ENCODE measurements at places on chromosomes 5 and 9.

GRCh38 chr5:53364061-53364460 is 116.4 kb upstream of the FST start:
- no peak for DNase-seq

- no peak for DNase-seq
These were observed 154.4 kb upstream of the ZNF462 start for GRCh38 chr9:106708475-106709146.

GRCh38 chr9:94017939-94018531 is 62.9 kb upstream of the BARX1 start:
- DNase-seq, result no peak

GRCh38 chr5:146894753-146895521 is 16.4 kb upstream of the PPP2R2B start:
- no peak for DNase-seq

DNA sequence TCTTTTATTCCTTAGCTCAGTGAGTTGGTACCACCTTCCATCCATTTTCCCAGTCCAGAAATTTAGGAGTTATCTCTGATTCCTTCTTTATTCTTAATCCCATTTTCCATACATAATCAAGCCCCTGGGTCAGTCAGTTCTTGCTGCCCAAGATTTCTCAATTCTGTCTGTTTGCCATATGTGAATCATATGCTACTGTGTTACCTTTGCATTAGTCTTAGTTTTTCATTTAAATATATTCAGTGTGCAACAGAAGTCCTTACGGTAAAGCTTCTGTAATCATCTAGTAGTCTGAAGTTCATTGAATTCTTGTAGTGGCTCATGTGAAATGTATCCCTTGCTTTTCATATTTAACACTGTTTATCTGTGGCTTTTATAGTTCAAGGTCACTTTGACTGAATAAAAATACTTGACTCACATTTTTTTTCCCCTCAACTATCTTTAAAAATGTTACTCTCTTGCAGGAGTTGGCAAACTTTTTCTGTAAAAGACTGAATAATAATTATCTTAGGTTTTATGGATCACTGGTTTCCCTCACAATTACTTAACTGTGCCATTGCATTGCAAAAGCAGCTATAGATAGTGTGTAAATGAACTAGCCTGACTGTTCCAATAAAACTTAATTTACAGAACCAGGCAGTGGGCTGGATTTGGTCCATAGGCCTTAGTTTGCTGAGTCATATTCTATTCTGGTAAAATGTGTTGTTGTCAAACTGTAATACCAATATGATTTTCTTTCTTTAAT is 6.9 kb downstream of the KIAA1958 start:
- DNase-seq, result no peak

DNA sequence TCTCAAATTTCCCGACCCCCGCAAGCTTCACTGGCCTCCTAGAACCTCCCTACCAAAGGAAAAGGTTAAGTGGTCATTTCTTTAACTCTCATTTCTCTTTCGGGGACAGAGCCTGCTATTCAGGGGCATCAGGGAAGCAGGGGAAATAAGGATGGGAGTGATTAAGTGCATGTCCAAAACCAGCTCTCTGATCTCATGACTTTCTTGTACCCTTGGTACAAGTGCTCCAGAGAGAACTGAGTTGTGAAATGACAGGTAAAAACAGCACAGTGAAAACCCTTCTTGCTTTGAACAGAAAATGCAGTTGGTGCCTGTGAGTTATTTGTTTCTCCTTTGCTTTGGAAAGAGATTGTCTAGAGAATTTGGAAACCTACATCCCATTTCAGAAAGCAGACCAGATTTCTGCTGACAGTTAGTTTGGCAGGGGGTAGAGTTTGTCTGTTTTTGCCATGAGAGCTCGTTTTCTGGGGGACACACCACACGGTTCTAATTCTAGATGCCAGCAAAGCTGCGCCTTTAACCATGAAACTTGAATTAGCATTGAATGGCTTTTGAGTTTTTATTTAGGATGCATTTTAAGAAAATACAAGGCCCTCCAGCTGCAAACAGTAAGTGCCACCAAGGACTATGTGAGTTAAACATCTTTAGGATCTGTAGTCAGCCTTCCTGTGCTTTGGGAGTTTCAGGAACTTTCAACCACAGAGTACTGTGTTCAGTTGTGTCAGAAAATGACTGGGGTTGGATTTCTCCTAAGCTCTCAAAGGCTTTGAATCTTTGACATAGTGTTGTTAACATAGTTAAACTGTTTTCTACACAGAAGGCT is 161.7 kb upstream of the LHFPL2 start:
- no peak for DNase-seq

GRCh38 chr5:43772764-43773477 is 169.9 kb downstream of the NNT start:
- DNase-seq, result no peak

DNA sequence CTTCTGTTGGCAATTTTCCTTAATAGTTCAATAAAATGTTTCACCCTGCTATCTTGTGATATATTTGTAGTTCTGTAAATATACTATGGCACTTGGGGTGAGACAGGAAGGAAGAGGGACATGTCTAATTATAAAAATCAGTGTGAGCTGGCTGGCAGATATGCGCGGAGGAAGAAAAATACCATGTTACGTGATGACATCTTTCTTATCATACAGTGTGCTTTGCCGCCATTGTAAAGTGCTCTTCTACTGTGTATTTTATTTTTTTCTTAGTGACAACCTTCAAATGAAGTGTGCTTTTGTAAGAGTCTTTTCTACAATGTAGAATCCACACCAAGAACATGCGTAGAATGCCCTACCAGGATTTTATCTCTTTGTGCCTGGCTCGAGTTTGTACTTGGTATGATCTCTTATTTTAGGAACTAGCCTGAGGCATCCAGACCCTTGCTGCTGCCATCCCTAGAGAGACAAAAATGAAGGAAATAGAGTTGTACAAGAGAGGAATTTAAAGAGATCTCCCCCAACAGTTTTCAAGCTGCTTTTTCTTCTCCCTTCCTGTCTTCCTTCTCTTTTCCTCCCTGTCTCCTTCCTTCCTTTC is 46.7 kb upstream of the RIOK2 start:
- no peak for DNase-seq

DNA sequence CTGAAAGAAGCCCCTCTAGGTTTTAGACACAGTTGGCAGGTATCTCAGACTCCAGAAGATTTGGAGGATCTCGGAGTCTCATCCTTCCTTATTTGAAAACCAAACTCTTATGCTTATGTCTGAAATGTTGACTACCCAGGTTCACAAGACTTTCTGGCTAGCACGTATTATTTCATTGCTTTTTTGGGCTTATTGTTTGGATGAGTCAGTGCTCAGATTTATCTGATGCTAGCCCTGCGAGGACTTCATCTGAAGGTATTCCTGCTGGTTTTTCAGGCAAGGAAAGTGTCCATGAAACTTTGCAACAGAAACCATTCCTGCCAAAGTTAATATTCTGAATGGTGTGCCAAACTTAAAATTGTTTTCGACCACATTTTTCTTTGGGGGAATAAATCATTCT is 8.5 kb downstream of the OSTF1 start:
- no peak for DNase-seq

DNA sequence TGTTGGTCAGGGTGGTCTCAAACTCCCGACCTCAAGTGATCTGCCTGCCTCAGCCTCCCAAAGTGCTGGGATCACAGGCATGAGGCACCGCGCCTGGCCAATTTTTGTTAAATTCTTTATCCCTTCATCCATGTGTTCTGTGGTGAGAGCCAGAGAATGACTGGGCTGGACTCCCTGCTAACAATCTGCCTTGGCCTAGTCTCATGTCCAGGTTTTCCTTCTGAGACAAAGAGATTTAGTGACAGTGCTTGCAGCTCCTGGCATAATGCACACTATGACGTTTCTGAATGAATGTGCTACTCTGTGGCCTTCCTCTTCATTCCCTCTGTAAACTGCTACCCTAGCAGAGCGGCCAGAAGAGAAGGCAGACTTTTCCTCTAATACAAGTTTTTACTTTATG is 79.3 kb downstream of the FOXD1 start:
- no peak for DNase-seq

GRCh38 chr5:154042766-154043165 is 4.0 kb downstream of the MFAP3 start:
- DNase-seq, result no peak

- DNase-seq, result no peak
These were observed 43.7 kb downstream of the BICD2 start for GRCh38 chr9:92720807-92721535.

GRCh38 chr9:31868830-31869229 is 515.6 kb upstream of the ACO1 start:
- DNase-seq, result no peak

GRCh38 chr9:74865177-74865576 is 22.5 kb downstream of the TRPM6 start:
- DNase-seq, result no peak

DNA sequence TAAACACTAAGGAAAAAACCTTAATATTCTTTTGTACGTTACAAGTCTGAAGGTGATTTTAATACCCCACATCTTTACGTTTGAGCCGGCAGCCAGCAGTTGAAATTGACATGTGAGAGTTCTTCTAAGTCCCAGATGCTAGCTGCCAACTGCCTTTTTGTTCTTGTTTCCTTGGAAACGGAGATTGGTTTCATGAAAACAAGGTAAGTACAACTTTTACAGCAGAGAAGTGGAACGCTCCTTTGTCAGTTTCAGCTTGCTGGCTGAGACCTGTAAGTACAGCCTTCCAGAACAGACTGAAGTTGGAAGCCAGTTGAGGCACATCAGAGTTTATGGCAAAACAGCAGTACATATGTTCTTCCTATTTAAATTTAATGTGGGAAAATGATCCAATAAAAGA is 1018.4 kb upstream of the ARRDC3 start:
- DNase-seq, result no peak

GRCh38 chr5:175131432-175131831 is 312.6 kb downstream of the DRD1 start:
- DNase-seq, result no peak

- no peak for DNase-seq
These were observed 31.3 kb upstream of the SH3PXD2B start for GRCh38 chr5:172485511-172486202.

DNA sequence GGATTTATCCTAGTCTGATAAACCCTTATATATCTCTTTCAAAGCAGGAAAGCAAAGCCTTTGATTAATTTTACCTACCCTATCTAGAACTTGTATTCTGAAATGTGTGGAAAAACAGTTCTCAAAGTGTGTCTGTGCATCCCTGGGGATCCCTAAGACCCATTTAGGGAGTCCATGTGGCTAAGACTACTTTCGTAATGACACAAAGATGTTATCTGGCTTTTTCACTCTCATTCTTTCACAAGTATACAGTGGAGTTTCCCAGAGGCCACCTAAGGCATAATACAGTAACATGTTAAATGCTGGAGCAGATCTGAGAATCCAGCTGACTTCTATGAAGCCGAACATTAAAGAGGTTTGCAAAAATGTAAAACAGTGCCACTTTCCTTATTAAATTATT is 54.3 kb upstream of the TNFSF15 start:
- no peak for DNase-seq

DNA sequence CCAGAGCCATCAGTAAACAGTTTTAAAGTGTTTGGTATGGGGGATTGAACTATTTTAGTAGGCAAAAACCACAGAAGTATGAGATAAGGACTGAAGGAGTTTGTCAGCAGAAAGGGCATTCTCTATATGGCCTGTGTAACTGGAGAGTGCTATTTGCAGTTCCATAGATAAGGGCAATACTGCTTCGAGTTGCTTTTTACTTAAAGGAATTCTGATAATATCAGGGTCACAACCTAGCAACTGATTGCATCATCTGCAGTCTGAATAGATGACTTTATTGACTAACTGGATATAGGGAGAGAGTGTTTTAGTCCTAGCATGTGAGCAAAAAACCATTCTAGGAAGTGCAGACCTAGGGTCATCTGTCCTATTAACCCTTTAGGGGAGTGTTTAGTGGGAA is 645.2 kb upstream of the PTPRD start:
- no peak for DNase-seq

DNA sequence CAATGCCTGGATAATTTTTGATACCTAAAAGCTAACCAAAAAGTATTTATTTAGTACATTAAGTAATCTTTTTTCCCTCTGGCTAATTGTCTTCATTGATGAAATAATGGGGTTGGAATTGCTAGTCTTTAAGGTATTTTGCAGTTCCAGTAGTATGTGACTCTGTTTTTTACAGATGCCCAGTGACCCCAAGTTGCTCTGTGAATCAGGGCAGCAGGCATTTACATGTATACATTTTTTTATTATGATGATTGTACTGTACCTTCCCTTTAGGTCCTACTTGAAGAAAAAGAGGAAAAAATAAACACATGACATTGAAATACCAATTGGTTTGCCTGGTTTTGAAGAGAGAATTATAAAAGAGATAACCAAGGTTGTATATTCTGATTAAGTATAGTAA is 385.5 kb downstream of the ADGRV1 start:
- DNase-seq, result no peak

DNA sequence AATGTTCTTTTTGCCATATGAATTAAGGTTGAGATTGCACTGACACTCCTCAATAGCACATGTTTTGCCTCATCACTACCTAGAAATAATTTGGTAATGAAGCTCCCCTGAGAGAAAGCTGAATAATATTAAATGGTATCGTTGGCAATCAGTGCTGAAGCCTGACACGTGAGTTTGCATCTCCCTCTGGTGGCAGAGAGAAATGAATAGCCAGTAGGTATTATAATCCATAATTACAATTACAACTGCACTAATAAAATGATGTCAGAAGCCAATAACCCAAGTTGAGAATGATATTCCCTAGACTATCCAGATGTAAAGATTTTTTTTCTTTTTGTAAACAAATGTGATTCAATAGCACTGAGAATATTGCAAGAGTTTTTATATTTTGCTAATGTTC is 700.3 kb downstream of the PTPRD start:
- DNase-seq, result no peak

- no peak for DNase-seq
These were observed 121.3 kb upstream of the OSMR start for GRCh38 chr5:38724301-38725030.

- no peak for DNase-seq
These were observed 93.3 kb upstream of the LMX1B start for GRCh38 chr9:126520453-126520852.

DNA sequence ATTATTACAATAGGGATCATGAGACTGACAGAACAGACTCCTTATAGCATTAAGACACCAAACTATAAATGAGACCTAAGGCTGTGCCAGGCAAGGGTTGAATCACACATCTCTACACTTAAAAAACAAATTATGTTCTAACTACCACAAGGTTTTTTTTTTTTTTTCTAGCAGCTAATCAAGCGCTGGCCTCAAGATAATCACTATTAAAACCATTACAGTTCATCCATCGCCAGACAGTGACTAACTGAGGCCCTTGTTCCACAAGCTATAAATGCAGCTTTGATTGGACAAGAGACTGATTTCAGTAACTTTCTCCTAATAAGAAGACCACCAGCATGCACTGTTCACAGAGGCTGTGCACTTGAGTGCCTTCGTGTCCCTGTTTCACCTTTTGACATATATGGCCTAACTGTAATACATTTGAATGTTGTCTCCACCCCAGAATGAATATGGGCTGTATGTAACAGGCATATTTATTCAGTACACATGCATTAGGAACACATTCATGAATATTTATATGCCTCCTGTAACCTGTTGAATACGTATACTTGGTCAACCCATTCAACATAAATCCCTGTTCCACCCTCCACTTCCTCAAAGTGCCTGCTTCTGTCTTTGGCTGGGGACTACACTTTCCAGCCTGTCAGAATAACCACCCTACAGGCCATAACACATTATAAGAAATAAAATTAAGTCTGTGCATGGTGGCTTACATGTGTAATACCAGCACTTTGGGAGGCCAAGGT is 22.8 kb upstream of the ZNF131 start:
- no peak for DNase-seq

- no peak for DNase-seq
These were observed 72.8 kb downstream of the ERBIN start for GRCh38 chr5:65999061-65999723.

- no peak for DNase-seq
These were observed 126.5 kb upstream of the CDH18 start for GRCh38 chr5:20114526-20114925.

- DNase-seq, result no peak
These were observed 79.1 kb downstream of the LHFPL2 start for GRCh38 chr5:78569441-78569840.

All from CD4-positive, alpha-beta T cell treated with Interleukin-12 subunit alpha and Interleukin-12 subunit beta, for 1 hour (primary cell).